ENCODE measurements at places on chromosomes 11 and 22.

- no peak for DNase-seq
Observed at GRCh38 chr11:130204703-130205095, 45.1 kb downstream of the ST14 start.

DNA sequence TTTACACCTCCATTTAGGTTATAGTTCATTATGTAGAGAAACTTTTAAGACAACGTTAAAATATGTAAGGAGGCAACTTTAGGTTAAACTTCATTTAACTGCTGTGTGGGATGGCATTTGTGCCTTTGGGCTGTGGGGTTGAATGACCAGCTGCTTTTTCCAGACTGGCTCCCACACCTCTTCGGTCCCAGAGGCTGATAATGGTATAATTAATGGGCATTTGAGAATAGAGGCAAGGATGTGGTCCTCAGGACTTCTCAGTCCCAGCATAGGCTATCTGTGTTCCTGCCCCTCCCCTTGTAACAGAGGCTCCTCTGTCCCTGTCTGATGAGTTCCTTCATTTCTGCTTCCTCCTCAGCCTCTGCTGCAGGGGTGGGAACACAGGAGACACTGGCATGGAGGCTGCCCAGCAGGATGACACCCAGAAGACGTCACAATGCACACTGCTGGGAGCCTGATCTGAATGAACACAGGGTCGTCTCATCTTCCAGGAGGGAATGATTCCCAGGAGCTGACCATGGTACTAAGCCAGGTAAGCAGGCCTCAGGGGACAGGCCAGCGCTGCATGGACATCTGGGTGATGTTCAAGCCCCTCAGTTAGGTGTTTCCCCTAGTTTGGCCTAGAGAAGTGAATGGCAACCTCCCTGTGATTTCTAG, 17.1 kb upstream of the GNAZ start:
- DNase-seq: no peak

- DNase-seq: no peak
Observed at GRCh38 chr22:21012446-21013407, 2.2 kb upstream of the P2RX6 start.

DNA sequence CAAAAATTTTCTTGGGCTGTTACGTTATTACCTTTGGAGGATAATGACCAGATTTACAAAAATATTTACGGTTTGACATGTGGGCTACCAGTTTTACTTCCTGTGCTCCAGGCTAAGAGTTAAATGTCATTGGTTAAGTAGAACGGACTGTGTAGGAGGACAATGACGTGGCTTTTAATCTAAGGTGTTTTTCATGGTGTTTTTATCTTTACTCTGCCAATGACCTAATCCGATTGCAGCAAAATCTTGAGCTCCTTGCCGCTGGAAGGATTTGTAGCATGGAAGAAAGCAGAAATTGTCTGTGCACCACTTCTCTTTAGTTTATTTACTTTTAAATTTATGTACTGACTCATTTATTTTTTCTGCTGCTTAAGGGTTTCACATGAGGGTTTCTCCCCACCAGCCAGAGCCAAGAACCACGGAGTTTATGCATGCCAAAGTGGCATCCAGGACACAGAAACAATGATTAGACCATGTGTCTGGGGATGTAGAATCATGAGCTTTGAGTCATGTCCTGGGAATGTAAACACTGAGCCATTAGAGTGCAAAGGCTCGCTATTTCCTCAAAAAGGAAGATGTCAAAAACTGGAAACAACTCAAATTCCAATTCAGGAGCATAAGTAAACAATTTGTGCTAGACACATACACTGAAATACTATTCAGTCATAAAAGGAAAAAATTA, 1.9 kb upstream of the CARD16 start:
- no peak for DNase-seq

GRCh38 chr11:70671083-70671482, 272.8 kb downstream of the CTTN start:
- DNase-seq: no peak

DNA sequence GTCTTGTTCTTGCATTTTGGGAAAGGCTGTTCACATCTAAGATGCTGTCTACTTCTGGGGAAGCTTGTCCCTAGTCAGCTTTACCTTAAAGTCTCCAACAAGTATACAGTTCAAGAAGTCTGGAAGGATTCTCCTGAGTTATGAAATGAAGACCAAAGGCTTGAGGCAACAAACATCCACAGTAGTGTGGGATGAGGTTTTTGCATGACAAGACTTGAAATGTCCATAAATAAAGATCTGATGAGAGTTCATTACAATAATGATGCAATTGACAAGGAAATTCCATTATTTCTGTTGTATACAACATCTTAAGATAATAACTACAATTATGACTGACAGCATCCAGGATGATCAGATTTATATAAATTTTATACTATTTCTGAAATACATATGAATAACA, 21.3 kb upstream of the KDM4E start:
- no peak for DNase-seq

- DNase-seq: no peak
Observed at GRCh38 chr11:30876663-30877396, 290.7 kb upstream of the MPPED2 start.

DNA sequence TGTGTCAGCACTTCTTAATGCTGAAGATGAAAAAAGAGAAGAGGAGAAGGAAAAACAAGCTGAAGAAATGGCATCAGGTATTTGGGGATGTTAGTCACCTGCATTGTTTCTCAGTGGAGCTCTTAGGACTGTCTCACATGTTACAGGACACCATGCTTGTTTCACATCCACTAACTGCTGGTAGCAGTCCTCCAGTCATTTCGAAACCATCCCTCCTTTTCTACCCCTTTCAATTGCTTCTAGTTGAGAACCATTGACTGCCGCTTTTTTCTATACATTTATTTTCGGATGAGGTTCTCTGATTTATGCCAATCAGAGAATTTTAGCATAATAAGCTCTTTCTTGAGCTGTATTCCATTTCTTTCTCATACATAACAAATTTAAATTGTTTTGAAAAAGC, 21.5 kb downstream of the BIRC2 start:
- DNase-seq: no peak

- DNase-seq: no peak
Observed at GRCh38 chr11:129412494-129412893, 36.8 kb downstream of the BARX2 start.

DNA sequence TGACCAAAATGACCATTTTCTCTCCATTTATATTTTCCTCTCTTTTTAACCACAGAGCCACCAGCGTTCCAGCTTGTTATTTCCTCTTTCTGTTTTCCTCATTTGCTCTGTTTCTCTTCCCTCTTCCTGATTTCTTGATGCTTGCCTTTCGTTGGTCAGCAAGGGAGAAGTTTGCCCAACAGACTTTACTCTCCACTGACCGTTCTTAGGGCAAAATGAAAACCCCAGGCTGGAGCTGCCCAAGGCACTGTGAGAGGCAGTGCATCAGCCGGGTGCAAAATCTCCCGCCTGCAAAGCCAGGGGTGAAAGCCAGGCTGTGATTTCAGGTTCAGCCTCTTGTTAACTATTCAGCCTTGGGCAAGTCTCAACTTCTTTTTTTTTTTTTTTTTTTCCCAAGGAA, 26.1 kb upstream of the APLP2 start:
- DNase-seq: no peak

DNA sequence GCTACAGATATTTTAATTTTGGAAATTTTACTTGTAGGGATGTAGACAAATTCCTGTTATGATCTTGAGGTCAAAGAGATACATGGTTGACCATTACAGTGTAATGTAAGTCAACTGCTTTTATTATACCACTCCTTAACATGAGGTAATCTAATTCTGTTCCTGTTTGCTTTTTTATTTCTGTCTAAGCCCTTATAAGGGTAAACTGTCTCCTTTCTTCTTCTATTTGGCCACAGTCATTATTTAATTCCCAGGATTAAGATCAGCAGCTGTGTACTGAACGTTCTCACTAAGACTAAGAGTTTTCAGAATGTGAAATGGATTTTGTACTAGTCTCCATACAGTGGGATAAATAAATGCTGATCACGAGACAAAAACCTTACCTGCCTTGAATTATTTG, 32.8 kb downstream of the C2CD3 start:
- no peak for DNase-seq

DNA sequence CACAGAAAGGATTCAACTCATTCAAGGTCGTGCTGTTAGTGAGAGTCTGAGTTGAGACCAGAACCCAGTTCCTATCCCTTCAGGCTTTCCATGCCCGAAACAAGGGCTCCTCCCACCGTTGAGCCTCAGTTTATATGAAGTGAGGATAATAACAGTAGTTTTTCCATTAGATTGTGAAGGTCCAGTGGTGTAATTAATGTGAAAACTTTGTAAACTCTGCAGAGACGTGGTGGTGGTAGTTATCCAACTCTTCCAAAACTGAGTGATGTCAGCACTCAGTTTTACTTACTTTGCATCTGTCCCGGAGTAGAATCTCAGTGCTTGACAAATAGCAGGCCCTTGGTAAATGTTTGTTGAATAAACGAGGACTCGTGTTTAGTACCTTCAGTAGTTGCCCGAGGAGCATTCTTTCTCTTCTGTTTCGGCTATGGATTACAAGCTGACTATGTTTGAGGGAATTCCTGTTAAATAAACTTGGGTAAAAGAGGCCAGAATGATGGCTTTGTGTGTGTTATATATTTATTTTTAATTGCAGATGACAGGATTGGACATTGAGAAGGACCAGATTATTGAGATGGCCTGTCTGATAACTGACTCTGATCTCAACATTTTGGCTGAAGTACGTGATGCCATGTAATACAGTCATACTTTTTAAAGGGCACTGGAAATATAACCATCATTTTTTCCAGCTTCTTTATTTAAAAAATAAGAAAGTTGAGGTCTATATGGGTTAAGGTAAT, 1.0 kb downstream of the REXO2 start:
- no peak for DNase-seq

DNA sequence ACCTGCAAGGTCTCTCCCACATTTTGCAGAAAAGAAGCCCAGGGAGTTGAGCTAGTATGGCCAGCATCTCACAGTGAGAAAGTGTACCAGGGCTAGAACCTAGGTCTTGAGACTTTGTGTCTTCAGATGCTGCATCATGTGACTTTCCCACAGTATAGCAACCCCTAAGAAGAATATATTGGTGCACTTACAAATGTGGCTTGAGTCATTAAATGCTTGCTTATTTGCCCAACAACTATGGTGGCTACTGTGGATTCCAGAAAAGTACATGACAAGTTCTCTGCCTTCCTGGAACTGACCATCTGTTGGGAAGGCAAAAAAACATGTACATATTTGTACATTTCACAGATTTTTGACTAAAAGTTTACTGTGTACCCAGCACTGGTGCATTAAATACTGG, 55.0 kb downstream of the POLD3 start:
- no peak for DNase-seq

DNA sequence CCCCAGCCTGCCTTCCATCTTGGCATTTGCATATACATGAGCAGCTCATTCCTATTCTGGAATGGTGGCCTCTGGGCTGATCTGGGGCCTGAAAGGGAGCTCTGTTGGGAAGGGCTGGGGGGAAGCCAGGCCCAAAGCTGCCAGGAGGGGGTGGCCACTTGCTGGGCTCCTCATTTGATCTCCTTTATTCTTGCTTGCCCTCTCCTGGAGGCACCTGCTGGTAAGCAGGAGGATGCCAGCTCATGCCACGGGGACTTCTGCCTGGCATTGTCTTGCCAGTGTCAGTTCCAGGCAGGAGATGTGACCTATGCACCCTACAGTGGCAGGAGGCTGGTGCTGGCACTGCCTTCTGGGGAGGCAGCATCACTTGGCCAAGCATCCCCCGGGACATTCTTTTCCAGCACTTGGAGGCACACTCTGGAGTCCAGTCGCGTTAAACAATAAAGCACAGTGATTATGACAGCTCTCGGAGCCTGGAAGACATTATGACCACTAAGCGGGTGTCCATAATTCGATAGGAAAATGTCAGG, 128.3 kb downstream of the NTM start:
- DNase-seq: no peak

GRCh38 chr11:127866109-127866508, 721.2 kb downstream of the ETS1 start:
- DNase-seq: no peak

DNA sequence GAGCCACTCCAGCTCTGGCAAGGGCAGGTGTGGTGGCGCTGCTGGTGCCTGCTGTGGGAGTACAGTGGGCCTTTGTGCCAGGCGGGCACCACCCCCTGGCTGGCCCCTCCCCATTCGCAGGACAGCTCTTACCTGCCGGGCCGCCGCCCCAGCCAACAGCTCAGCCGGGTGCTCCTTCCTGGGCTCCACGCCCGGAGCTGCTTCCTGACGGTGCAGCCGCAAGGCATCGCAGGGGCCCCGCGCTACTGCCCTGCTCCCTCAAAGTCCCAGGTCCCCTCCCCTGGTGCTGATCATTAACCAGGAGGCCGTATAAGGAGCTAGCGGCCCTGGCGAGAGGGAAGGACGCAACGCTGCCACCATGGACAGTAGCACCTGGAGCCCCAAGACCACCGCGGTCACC, at the start of gene SLC5A1:
TSS of gene SLC5A1 (plus strand) at position 338 of the 400 bp plus-strand sequence. CDS start at position 359, 21 bp downstream.
- DNase-seq: no peak

DNA sequence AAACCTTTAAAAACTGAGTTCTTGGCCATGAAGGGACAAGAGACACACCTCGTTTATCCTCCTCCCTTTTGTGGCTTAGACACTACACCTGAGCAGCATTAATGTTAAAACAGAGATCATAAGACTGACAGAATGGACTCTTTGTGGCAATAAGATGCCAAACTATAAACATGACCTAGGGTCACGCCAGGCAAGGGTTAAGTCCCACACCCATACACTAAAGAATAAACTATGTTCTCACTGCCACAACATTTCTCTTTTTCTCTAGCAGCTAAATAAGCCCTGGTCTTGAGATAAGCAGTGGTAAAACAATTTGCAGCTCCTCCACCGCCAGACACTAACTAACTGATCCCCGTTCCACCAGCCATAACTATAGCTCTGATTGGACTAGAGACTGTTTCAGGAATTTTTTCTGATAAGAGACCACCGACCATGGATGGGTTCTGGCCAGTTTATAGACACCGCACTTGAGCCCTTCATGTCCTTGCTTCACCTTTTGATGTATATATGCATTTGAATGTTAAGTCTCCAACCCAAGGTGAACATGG, 4.9 kb upstream of the SLCO2B1 start:
- no peak for DNase-seq

- no peak for DNase-seq
Observed at GRCh38 chr22:49308300-49308699, 519.4 kb downstream of the BRD1 start.

DNA sequence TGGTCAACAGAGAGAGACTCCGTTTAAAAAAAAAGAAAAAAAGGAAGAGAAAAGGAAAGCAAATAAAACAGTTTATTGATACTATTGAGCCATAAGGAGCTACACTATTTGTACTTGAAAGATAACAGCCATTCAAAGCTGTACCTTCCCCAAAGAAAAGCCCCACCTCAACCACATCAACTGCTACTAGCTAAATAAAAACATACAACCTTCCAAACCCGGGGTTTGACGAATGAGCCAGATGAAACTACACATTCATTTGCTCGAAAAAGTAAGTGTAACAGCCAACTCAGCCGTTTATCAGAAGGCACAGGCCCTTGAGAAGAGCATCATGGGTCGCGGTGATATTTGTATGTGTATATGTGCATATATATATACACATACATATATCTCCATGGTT, 78.4 kb downstream of the SIK3 start:
- no peak for DNase-seq

DNA sequence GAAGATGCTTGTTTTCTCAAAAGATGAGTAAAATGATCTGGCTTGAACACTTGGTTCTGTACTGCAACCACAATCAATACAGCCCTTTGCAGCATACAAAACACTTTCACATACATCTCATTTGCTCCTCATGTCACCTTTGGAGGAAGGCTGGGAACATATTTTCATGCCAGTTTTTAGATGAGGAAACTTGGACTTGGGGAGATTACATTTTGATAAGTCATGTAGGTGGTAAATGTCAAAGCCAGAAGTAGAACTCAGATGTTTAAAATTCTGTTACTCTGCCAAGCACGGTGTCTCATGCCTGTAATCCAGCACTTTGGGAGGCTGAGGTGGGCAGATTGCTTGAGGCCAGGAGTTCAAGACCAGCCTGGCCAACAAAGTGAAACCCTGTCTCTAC, 121.8 kb downstream of the MICAL2 start:
- no peak for DNase-seq

Data from NCI-H1048 (cell line).